ENCODE measurements at places on chromosomes 5 and 9. TPM values are rescaled to one million over a fixed set of nuclear protein-coding genes. Genes with fewer than 3 reads are reported as not detected.

BARHL1 gene
- not detected for total RNA-seq

DNA sequence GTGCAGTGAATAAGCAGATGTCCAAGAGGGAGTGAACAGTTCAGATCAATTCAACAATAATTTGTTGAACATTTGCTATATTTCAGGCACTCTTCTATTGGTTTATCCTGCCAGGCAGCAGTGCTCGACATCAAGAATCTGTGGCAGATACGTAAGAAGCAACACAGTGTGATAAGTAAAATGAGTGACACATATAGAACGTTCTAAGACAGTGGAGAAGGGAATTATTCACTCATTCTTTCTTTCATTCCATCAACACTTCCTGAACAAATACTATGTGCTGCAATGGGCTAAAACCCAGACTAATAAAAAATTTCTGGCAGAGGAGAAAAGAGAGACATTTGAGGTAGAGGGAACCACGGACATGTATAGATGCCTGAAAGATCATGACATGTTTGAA, 89.9 kb upstream of the GLIS3 start:
- DNase-seq: no peak

DNA sequence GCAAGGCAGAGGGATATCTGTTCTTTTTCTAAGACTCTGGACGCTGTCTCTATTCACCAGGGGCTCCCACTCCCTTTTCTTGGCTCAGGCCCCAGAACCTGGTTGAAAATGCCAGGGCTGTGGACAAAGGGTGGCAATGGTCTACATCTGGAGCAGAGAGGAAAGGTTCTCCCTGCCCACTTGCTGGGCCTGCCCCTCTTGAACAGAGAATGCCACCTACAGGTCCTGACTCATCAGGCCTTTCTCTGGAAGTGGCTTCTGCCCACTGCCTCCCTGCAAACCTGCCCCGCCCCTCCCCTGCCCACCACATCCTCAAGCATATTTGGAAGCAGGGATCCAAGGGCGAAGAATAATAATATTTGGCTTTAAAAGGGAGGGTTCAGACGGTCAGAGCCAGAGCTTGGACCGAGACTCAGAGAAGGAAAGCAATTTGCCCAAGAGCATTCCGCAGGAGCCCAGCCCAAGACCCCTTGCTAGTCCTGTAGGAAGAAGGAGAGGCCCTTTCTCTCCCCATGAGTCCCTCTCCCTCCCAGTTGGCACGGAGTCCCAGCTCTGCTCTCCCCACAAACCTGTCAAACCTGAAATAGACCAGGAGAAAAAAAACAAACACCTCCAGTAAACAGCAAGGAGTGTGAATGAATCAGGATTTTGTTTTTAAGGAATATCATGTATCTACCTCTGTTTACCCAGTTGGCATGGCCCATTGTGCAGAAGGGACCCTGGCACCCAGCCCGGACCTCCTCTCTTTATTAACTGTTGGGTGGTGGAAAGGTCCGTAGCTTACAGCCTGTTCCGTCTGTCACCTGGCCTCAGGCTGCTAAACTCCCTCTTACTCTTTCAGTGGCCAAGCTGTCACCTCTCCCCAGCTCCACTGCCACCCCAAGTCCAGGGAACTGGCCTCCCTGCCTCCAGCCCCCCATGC, 37.7 kb upstream of the STXBP1 start:
- DNase-seq: peak; percentile 46

DNA sequence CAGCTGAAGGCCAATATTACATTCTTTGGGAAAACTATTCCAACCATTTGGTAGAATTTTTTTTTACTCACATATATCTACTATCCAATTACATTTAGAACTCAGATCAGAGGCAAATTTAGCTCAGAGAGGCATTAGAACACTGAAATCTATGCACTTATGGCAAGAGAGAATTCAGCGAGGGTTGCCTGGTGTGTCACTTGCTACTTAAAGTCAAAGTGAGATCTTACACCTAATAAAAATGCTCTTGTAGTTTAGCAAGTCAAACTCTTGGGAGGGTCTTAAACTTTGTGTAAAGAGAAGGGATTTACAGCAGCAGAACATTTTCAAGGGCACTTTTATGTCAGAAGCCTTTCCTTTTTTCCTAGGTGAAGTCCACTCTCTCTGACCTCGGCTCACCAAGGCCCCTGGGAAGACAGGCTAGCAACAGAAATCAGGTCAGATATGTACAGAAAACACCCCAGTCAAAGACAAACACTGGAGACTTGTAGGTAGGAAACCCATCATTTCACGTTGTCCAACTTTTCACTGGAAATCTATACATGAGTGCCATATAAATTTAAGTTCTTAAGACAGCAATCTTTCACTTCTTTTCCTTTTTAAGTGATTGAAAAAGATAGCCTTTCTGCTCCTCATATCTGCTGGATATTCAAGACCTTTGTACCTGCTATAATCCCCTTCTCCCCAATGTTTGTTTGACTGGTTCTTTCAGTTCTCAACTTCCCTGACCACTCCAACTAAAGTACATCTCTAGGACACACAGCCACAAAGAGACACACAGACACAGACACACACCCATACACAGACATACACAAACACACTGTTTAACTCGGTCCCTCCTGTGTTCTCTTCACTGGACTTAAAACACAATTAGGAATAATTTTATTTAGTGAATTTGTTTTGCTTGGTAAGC, 635.8 kb downstream of the PDE4D start:
- DNase-seq: no peak

GRCh38 chr5:132466433-132467286, 23.9 kb downstream of the IRF1 start:
- peak; percentile 85 for DNase-seq

RASGEF1C gene
- total RNA-seq: not detected

DNA sequence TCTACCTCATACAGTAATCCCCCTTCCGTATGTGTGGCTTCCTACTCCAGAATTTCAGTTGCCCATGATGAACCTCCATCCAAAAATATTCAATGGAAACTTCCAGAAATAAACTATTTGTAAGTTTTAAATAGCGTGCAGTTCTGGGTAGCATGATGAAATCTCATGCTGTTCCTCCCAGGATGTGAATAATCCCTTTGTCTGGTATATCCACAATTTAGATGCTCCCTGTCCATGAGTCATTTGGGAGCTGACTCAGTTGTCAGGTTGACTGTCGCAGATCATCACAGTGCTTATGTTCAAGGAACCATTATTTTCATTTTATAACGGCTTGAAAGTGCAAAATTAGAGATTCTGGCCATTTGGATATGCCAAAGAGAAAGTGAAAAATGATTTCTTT, 290.1 kb upstream of the CDH9 start:
- DNase-seq: peak; percentile 44

DNA sequence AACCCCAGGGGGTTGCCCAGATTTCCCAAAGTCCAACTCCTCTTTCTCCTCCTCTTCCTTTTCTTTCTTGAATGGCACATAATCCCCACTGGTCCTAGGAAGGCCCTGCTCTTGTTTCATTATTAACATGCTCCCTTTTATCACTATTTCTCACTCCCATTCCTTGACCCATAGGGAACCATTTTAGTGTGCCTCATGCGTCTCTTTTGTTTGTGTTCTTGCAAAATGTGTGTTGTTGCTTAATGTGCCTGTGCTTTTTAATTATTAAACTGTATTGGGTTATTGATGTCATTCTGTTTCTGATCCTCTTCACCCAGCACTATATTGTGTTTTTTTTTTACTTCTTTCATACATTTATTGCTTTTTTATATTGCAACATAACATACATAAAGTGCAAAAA, 4.1 kb upstream of the RNF130 start:
- no peak for DNase-seq

DNA sequence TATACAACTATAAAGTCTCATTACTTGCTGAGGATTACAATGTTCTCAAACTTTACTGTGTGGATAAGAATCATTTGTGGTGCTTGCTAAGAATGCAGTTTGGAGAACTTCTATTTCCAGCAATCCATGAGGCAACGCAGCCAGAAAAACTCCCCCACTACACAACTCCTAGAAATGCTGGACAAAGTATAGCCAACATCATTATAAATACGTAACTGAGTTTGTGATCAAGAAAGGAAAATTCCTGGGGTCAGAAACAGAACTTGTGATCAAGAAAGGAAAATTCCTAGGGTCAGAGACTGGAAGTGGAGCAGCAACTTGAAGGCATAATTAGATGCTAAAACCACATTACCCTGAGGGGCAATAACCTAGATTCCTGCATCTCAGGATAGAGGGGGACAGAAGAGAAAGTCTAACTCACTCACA, 81.1 kb downstream of the MAT2B start:
- DNase-seq: peak; percentile 73

IL13 gene
- total RNA-seq: not detected

- DNase-seq: peak; percentile 84
These were observed 27.6 kb downstream of the IL7R start for GRCh38 chr5:35884191-35884769.

DNA sequence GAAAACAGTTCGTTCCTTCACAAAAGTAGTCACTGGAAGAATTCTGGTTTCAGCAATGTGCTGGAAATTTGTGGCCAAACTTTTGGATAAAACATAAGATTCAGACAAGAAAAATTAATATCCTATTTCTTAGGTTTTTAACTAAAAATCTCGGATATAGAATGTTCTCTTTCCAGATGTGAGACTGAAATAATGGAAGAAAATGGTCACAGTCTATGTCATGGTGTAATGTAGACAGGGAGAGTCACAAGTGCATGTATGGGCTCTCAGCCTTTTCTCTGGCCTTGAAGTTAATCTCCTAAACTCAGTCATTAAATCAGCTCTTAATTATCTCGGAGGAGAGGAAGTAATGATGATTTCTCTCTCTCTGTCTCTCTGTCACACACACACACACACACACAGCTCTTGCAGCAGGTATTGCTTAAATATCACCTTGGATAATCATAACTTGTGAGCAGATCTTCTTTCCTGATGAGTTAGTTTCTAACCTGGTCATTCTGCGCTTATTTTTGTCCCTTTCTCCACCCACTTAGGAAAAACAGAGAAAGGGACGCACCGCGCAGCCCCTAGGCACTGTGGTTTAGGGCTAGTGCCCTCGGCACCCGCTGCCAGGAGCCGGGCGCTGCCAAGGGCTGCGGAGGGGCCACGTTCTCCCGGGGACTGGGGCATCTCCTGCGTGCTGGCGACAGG, 672 bp upstream of the ITGA2 start:
- no peak for DNase-seq

DNA sequence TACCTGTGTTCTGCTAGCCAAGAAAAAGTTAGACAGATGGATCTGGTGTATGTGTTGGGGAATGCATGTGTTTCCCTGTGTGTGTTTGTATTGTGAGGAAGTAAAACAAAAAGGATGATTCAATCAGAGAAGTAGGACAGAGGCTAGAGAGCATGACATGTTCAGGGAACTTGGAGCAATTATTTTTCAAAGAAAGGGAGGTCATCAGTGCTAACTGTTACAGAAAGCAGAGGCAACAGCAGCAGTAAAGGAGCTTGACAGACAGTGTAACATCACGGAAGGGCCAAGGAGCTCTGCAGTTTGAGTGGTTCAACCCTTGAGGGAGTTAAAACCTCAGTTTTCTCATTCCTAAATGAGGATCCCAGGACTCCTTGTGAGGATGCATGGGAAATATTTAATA, 13.2 kb downstream of the SPINK1 start:
- DNase-seq: peak; percentile 8

GRCh38 chr9:70672161-70672649, 257.7 kb upstream of the KLF9 start:
- DNase-seq: no peak

DNA sequence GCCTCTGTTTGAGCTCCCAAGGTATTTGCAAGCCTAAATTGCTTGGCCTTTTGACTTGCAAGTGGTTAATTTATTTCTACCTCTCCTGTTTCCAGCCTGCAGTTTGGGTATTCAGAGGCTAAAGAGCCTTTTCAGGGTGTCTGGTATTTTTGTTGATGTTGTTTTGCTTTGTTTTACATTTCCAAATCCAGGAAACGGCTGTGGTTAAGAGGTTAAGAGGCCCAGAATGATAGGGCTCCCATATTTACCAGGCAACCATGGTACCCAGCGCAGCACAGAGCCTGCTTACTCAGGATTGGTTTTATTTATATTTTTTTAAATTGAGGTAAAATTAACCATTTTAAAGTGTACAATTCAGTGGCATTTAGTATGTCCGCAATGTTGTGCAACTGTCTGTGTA, 92.1 kb downstream of the PDZD2 start:
- no peak for DNase-seq

DNA sequence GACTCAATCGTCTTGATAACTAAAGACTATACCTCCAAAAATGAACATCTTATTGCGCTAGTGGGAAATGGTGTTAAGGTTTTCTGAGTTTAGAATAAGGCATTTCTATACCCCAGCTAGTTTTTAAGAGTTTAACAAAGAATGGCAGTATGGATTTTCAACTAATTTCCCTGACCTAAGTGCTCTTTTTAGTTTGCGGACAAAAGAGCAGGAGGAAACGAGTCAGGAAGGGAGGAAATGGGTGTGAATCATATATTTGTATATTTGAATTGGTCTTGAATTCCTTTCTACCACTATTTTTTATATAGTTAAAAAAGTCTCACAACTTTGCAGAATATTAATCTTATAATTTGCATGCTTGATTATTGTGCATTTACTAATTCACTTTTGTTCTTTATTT, 516.3 kb upstream of the ZNF608 start:
- DNase-seq: no peak

RNF14 gene
- total RNA-seq: 76.9 TPM
